ENCODE measurements at places on chromosomes 12 and 14.

GRCh38 chr14:55899531-55899930 lies 218.7 kb upstream of the PELI2 start:
- DNase-seq, result no peak

GRCh38 chr12:22974865-22975264 lies 349.9 kb downstream of the ETNK1 start:
- DNase-seq, result no peak

DNA sequence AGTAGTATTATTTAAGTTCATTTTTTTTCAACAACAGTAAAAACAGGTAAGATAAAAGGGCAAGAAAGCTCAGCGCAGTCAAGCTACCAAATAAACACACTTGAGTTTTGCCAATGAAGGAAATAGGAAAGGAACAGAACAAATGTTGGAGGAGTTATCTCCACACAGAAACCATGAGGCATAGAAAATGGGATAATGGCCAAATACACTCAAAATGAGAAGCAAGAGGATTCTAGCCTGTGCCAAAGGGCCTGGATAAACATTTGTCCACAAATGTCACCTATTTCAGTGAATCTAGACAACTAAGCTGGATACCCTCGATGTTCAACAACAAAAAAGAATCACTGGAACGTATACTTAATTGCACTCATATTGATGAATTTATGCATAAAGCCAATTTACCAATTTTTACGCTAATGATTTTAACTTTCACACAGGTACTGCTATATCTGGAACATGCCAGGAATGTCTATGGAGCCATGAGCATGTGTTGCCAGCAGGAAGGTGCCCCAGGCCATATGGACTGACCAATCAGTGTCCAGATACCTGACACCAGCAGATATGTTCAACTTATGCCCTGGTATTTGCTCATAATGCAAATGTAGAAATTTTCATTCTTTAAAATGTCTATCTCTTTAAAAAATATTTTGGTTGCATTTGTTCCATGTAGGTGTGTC lies 21.1 kb downstream of the ST8SIA1 start:
- no peak for DNase-seq

GRCh38 chr14:24264298-24264697 lies 1.3 kb upstream of the TGM1 start:
- no peak for DNase-seq

- DNase-seq, result no peak
Measured at GRCh38 chr12:1171657-1172408, 180.8 kb downstream of the ERC1 start.

DNA sequence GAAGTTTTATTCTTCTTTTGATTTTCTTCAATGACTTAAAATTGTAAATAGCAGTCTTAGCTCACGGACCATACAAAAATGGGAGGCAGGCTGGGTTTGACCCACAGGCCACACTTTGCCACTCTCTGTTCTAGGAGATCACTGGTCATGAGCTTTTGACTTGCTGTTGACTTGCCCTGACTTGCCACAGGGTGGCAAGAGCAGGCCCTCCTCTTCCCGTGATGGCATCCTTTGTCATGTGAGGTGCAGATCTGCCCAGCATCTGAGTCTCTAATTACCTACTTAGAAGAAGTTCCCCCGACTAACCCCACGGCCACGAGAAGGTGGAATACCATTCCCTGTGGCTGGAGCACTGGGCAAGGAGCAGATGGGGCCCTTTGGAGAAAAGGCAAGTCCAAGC lies 81.0 kb upstream of the SCAF11 start:
- DNase-seq, result no peak

Measured in activated CD4-positive, CD25-positive, alpha-beta regulatory T cell treated with anti-CD3 and anti-CD28 coated beads, Interleukin-2, amount 50 U/mL, for 16 hours (primary cell).